GF-D8 (cell line): ENCODE measurements at places on chromosomes 3 and 15.

- DNase-seq: no peak
Measured at GRCh38 chr3:51332156-51332555, 52.9 kb upstream of the MANF start.

GRCh38 chr15:42623951-42624350 is 48.5 kb downstream of the STARD9 start:
- DNase-seq: no peak

- no peak for DNase-seq
Measured at GRCh38 chr3:119342176-119342575, 48.0 kb downstream of the ARHGAP31 start.

- DNase-seq: no peak
Measured at GRCh38 chr15:33959844-33960548, 8.3 kb upstream of the CHRM5 start.

DNA sequence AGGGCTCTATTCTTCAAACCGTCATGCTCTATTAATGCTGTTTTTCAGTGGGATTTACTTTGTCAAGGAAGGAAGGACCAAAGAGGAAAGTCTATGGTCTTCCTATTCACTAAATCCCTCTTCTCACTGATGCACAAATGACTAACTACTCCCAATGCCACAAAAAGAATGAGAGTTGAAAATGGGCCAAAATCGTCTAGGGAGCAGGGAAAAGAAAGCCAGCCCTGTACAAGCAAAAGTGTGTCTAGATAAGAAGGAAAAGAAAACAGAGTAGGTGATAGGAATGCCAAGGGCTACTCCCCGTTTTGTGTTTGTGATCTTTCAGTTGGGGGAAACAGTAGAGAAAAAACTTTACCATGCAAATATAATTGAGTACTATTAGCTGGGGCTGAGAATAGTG is 97.2 kb upstream of the TMCO5A start:
- DNase-seq: no peak

GRCh38 chr3:168248383-168249204 is 152.9 kb upstream of the GOLIM4 start:
- DNase-seq: no peak

DNA sequence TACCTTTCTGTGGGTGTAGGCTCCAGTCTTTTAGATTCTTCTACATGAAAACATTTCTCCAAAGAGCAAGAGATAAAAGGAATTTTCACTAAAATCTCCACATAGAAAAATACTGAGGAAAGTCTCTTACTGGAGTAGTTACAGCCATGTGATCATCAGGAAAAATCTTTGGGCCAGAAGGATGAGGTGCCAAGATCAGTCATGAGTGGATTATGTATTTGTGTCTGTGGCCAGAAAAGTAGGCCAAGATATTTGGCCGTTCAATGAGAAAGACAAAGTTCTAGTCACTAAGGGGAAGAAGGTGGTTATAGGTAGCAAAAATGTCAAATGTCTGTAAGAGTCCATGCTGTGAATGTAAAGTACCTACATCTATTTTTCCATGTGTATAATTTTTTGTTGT is 339.3 kb downstream of the NSUN3 start:
- DNase-seq: no peak

- no peak for DNase-seq
Measured at GRCh38 chr3:50364573-50365079, 5.3 kb upstream of the TMEM115 start.

GRCh38 chr3:193743702-193744047 is 150.7 kb downstream of the OPA1 start:
- no peak for DNase-seq

DNA sequence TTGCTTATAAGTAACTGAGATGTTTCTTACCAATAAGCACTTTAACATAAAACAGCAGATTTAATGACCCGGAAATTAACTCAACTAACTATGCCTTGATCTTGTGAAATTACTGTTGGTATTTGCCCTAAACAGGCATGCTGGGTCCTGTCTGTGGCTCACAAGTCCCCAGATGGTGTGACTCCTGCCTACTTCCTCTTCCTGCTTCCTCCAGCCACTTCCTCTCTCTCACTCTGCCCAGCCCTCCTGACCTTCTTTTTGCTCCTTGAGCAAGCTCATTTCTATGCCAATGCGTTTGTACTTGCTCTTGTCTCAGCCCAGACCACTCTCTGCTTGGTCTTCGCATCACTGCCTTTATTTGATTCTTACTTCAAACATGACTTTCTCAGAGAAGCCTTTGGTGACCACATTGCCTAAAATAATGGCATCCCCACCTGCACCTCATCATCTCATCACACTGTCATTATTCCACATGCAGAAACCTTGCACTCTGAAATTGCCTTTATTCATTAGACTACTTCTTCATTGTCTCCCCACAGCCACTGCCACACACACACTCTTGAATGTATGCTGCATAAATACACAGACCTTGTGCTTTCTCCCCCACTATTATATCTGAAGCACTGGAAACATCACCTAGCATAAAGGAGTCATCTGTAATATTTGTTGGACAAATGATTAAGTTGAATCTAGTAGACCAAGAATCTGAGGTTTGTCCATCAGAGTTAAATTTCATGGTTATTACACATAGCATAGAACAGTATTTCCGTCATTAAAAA is 256.3 kb upstream of the SEMA6D start:
- no peak for DNase-seq

GRCh38 chr3:99625643-99626416 is 12.6 kb upstream of the COL8A1 start:
- no peak for DNase-seq
